ENCODE measurements at places on chromosomes 2 and 18.

- DNase-seq: peak; percentile 49
Measured at GRCh38 chr18:5600378-5601071, 56.7 kb upstream of the EPB41L3 start.

DNA sequence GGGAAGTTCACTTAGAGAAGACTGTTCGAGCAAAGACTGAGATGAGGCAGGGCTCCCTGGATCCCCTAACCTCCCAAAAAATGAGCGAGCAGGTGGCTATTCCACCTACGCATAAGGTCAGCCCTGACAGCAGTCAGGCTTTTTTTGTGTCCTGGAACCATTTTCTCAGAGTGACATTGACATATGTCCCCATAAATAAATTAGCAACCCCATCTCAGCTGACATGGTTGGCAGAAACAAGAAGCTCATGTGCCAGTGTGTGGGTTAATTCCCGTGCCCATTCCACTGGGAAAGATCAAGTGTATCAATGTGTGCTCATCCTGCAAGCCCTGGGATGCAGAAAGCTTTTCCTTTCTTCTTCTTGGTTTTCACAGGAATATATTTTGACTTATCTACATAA, 740.4 kb upstream of the CELF4 start:
- no peak for DNase-seq

GRCh38 chr2:231554748-231555545, 24.7 kb upstream of the NMUR1 start:
- peak; percentile 78 for DNase-seq

- DNase-seq: peak; percentile 65
Measured at GRCh38 chr2:40096360-40096759, 317.3 kb upstream of the THUMPD2 start.

GRCh38 chr2:186183406-186183805, 302.7 kb upstream of the ZC3H15 start:
- DNase-seq: no peak

- DNase-seq: no peak
Measured at GRCh38 chr2:165054652-165055051, 99.3 kb upstream of the SLC38A11 start.

- peak; percentile 80 for DNase-seq
Measured at GRCh38 chr2:19474128-19474527, 115.7 kb upstream of the OSR1 start.

DNA sequence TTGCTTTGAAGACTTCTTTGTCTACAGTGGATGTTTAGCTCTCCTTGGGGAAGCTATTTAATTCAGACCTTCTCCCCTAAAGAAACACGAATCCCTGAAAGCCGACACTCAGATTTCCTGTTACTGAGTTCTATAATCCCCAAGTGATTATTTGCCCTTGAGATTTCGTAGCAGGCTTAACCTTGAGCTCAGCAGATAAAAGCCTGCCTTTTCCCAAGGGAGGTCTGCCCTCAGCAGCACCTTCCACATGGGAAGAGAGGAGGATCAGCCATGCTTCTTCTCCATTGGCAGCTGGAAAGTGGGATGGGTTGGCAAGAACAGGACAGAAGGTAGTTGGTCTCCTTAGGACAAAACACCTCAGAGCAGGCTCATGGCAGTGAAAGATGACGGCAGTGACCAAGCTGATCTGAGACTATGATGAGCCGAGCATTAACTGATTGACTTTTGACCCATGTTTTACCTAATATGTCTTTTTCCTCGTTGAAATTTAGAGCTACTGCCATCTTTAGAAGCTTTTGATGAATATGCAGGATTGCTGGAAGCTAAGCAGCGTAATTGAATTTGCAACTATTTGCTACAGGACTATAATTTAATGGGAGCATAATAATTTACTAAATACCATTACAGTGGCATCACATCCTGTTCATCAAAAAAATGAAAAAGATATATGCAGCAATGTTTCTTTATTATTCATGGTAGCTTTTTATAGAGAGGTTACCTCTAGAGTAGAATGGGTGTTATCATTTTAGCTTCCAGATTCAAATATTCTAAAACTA, 511.1 kb upstream of the ID2 start:
- DNase-seq: no peak

DNA sequence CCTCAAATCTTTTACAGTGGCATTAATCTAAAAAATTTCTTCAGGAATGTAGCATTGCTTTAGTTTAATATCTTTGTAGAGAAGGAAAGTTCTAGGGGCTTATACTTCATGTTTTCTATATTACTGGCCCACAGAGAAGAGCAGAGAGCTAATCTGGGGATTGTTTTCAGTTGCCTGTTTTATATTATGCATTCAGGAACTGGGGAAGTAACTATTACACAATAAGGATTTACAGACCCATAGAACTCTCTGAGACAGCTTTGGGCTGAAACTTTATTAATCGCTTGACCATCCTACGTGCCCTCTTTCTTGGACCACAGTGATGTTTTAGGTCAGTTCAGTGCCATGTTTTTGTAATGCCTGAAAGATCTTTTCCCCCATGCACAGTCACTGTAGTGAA, 29.9 kb downstream of the BIRC6 start:
- DNase-seq: no peak

DNA sequence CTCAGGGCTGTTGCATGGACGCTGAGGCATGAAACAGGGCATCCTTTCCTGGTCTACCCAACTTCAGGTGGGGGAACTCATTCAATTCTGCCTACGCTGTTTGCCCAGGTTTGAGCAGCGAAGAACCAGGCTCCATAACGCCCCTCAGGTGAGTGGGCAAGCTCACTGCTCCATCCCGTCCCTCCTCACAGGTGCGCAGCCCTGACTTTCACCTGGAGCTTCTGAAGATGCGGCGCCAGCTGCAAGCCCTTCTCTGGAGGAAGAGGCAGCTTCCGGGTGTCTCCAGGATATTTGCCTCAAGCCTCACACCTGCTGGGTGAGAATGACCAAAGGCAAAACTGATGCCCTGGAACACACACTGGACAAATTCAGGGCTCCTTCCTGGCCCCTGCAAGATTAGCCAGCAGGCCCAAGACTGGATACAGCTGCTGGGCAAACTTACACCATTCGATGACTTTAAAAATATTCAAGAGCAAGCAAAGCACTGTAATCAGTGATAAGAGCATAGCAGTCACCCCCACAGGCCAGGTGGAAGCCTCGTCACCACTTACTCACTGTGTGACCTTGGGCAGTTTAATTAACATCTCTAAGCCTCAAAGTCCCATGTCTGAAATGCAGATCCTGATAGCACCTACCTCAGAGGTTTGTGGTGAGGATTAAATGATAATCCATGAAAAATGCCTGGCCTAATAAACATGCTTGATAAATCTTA, 97.7 kb downstream of the GYPC start:
- no peak for DNase-seq

DNA sequence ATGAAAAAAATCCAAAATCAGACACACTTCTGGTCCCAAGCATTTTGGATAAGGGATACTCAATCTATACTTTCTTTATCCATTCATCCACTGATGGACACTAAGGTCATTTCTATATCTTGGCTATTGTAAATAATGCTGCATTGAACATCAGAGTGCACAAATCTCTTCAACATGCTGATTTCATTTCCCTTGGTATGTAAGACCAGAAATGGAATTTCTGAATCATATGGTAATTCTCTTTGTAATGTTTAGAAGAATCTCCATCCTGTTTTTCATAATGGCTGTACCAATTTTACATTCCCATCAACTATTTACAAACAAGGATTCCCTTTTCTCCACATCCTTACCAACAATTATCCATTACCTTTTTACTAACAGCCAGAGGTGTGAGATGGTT, 33.7 kb upstream of the MCM6 start:
- DNase-seq: no peak

- no peak for DNase-seq
Measured at GRCh38 chr2:150023044-150023443, 435.5 kb upstream of the MMADHC start.

DNA sequence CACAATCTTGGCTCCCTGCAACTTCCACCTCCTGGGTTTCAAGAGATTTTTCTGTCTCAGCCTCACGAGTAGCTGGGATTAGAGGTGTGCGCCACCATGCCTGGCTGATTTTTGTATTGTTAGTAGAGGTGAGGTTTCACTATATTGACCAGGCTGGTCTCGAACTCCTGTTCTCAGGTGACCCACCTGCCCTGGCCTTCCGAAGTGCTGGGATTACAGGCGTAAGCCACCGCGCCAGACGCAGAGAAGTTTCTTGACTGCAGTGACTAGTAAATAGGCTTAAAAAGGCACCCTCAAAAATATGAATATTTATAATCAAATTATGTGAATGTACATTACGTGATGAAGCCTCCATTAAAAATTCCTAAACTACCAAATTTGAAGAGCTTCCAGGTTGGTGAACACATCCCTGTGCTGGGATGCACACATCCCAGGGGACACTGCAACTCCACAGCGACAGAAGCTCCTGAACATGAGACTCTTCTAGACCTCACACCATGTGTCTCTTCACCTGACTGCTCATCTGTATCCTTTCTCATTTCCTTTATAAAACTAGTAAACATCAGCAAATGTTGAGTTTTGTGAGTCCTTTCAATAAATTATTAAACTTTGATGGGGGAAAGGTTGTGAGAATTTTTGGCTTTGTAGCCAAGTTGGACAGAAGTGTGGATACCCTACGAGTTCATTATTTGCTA, 203.3 kb upstream of the SPOPL start:
- DNase-seq: no peak

GRCh38 chr2:183232161-183232865, 108.1 kb downstream of the NUP35 start:
- no peak for DNase-seq

- DNase-seq: no peak
Measured at GRCh38 chr2:185674232-185674631, 64.4 kb upstream of the FSIP2 start.

DNA sequence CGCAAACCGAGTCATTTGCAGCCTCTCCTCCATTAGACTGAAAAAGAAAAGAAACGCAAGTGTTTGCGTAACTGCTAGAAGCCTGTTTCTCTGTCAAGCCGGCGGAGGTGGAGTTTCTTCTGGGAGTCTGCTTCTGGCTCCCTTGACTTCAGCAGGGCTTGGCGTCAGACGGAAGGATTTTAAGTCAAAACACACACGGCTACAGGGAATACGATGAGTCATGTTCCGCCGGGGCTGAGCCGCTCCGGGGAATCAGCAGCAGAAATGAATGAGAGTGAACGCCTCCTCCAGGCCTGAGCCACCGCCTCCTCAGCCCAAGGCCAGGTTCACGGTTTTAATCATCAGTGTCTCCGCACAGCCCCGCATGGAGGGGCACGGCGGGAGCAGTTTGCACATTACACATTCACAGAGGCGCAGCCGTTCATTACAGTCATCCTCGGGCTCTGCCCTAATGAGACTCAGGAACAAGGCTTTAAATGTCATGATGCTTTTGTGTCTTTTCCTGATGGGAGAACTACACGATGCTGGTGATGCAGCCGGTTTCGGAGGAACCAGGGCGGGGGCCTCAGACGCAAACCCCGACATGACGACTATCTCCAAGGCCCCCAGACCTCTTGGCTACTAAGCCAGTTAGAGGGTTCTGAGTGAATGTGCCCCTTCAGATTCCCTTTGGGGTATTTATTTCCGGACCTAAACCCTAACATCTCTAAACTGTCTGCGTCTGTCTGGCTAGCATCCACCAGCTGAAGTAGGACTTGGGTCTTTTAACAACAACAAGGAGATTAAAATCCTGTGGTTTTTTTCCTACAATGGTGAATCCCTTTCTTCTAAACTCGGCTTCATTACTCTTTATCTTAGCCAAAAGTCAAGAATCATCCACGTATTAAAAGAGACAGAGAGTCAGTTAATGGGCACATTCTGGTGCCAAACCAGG, 11.1 kb upstream of the SCG2 start:
- peak; percentile 99 for DNase-seq

DNA sequence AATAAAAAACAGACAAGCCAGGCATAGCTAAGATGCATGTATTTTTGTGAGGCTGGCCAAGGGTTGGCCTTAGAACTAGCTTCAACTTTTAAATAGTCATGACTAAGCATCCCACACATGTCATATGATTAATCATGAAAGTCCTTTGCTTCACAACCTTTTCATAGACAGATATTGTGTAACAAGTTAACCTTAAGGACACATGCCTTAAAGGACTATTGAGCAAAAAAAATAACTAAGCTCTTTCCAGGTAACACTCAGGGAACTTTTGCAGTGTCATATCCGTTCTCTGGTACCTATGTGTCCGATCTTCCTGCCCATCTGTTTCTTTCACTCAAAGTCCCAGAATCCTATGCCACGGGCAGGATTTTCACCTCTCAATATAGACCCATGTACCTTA, 498.4 kb downstream of the STK39 start:
- DNase-seq: no peak

DNA sequence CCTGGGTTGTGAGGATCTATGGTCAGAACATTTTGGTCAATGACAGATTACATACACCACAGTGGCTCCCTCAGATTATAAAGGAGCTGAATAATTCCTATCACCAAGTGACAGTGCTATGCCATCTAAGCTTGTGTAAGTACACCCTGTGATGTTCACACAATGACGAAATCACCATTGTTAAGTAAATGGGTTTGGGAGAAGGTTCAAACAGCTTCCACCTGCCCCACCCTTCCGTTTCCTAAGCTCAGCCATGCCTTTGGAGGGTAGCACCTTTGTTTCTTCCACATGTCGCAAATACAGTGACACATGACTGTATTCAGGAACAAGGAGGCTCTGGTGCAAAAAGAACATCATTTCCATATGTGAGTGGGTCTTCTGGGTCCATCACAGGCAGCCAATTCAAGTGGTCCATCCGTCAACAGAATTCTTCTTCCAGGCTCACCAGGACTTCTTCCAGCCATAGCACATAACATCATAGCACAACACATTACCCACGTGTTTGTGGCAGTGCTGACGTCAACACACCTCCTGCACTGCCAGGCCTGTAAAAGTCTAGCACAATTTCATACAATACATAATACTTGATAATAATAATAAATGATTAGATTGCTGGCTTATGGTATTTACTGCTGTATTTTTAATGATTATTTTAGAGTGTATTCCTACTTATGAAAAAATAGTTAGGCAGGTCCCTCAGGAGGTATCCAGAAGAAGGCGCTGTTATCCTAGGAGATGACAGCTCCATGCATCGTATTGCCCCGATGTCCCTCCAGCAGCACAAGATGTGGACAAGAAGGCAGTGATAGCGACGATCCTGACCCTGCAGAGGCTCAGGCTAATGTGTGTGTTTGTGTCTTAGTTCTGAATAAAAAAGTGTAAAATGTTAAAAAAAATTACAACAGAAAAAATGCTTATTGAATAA, 264.8 kb downstream of the ANAPC1 start:
- no peak for DNase-seq
